ENCODE measurements at places on chromosomes 13 and 19.

DNA sequence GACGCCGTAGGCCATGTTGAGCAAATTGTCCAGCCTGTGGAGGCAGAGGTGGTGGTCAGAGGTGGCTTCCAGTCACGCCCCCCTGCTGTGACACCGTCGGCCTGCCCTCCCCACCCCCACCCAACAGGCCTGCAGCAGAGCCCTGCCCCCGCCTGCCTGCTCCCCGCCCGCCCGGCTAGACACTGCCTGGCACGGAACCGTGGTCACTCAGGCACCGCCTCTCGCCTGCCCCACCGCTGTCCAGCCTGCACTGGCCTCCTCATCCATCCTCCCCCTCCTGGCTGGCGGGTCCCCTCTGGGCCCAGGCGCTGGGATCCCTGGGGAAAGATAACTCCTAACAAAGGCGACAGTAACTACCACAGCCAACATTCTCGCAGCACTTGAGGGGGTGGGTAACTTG, 21.7 kb downstream of the PRKCSH start:
- no peak for DNase-seq

- DNase-seq: no peak
Measured at GRCh38 chr19:31511696-31512095, 162.5 kb upstream of the TSHZ3 start.

DNA sequence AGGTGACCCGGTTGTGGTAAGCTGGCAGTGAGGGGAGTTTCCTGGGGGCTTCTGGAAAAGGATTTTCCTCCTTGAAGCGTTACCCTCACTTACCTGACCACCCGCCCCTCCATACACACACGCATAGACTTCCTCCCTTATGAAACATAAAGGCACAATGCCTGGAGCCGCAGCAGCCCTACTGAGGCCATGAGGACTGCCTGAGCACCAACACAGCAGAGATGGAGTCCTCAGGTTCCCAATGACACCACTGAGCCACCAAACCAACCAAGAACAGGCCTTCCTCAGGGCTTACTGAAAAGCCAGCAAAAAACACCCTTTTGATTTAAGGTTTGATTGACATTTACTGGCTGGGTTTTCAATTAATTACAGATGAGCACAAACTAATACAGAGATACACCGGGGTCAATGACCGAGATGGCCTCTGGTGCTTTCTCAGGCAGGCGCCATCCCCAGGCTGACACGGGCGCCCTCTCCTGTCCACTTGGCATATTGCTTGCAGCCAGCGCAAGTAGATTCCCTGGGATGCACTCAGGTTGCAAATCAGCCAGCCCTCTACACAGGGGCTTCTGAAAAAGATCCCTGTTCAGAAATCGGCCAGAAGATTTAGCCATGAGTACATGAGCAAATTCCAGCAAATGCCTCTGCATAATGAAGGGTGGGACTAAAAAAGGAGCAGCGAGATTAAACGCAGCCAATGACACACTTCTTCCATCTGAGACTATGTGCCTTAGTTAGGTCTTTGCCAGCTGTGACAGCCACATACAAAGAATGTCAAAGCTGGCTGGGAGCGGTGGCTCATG, 14.8 kb downstream of the OPA3 start:
- peak; percentile 82 for DNase-seq

DNA sequence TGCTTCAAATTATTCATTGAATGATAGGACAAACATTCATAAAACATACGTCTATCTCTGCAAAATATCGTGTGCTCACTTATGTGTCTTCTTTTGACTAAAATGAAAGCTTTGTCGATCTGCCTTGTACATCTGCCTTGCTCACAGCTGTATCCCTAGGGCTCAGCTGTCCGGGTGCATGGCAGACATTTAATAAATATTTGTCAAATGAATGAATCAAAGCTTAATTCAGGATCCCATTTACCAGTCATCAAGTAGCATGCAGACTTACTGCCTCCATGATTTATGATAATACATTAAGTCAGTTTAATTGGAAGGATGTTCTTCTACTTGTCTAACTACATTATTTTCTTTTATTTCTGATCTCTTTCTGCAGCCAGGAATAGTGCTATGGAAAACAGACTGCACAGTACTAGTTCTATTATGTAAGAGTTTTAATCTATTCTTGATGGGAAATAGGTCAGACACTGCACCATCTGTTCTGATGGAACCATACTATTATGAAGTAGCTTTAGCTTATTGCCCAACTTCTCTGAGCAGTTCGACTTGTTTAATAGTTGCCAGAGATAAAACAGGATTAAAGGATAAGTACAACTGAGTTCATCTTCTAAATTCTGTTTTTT, 13.2 kb downstream of the SLC46A3 start:
- DNase-seq: no peak

DNA sequence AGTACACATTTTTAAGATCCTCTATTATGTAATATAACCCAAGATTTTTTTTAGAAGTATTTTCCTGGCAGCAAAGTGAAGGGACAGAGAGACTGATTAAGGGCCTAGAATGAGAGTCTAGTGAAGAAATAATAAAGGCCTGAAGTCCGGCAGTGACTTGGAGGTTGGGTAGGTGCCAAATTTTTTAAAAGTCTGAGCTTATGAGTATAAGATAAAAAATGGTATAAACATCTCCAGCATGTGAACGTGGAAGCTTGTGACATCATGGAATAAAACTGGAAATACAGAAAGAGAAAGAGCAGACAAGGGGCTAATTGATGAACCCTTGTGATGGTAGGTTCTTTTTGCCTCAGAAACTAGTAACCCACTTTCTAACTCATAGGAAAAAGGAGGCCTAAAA, 174.6 kb downstream of the SUCLA2 start:
- no peak for DNase-seq

GRCh38 chr19:3645067-3645396, 18.4 kb upstream of the CACTIN start:
- DNase-seq: no peak

- DNase-seq: no peak
Measured at GRCh38 chr19:32691952-32692726, 518 bp downstream of the NUDT19 start.

All from stimulated activated CD4-positive, alpha-beta T cell treated with anti-CD3 and anti-CD28 coated beads, Interleukin-12 subunit alpha, Interleukin-12 subunit beta, amount 100 ng/mL, for 48 hours (primary cell).